ENCODE measurements at places on chromosomes 3 and 15.

GRCh38 chr3:149810846-149811245 is 2.2 kb upstream of the RNF13 start:
- no peak for DNase-seq

GRCh38 chr3:187101184-187102072 is 37.9 kb downstream of the RPL39L start:
- DNase-seq = no peak

GRCh38 chr3:196962930-196963630 is 5.6 kb downstream of the PIGZ start:
- DNase-seq = no peak

GRCh38 chr3:136078421-136079364 is 113.2 kb downstream of the PPP2R3A start:
- no peak for DNase-seq

DNA sequence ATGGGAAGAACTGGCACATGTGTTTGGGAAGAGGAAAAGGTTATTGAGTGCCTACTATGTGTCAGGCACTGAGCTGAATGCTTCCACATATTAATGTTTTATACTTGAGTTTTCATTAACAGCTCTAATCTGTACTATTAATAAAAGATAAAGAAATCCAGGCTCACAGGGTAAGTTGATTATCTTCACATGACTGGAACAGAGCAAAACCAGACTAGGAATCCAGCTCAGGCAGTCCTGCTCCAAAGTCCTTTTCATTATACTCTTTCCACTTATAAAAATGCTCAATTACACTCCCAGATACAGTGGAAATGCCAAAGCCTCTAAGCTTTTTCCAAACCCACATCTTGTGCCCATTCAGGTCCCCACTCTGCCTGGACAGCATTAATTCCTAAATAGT is 97.6 kb downstream of the TNIK start:
- no peak for DNase-seq

DNA sequence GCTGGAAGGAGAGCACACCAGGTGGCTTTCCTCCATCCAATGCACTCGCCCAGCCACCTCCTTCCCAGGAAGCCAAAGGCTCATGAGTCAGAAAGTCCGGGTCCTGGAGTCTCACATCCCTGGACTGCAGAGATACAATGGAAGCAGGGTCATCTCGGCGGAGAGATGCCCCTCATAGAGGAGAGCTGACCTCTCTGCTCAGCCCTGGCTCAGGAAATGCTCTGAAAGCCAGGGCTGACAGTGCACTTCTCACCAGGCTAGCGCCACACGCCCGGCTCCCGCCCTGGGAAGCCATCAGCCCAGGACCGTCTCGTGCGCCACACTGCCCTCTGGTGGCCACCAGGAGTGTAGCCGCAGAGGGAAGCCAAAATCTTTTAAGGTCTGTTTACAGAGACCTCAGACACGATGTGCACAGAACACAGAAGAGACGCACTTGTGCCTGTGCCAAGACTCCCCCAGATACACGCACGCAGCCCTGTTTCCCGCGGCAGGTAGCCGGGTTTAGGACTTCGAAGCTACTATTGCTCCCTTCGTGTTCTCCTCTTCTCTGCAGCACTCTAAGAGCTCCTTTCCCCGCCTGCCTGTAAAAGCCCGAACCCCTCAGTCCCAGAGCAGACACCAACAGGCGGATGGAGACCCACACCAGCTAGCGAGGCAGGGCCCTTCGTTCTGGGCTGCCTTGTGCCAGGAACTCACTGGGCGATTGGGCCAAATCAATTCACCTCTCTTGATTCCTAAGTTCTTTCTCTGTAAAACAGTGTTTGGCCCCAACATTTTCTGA is 9.7 kb downstream of the NTRK3 start:
- DNase-seq = peak; percentile 27

- DNase-seq = no peak
These were observed 75.4 kb downstream of the REC114 start for GRCh38 chr15:73518180-73518862.

- no peak for DNase-seq
These were observed 227.2 kb downstream of the CNTN3 start for GRCh38 chr3:74387111-74387735.

- DNase-seq = peak; percentile 87
These were observed at the start of gene SLC25A36 for GRCh38 chr3:140941434-140942220. Gene SLC25A36, plus strand, starts transcription at chr3:140941836. Its CDS starts 219 bp downstream, at chr3:140942055.

GRCh38 chr15:98800437-98801233 is 152.3 kb downstream of the IGF1R start:
- DNase-seq = no peak

- no peak for DNase-seq
These were observed 38.4 kb downstream of the LIMD1 start for GRCh38 chr3:45632956-45633355.

DNA sequence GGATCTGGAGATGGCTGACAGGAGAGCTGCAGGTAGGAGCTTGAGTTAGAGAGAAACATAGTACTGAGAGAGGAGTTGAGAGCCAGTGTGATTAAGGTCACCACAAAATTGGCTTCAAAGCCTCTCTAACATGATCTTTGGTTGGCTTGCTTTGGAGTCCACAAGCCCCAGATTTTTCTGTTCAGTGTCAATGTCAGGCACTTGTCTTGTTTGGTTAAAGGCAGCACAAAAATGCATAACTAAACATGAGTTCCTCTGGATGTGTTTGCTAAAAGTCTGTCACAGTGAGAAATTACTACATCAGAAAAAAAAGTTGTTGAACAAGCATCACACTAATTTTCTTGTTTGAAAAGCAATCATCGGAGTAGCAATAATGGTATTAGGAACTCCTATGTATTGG is 440.5 kb downstream of the NTRK3 start:
- no peak for DNase-seq

GRCh38 chr3:169008776-169009358 is 654.6 kb downstream of the MECOM start:
- no peak for DNase-seq

DNA sequence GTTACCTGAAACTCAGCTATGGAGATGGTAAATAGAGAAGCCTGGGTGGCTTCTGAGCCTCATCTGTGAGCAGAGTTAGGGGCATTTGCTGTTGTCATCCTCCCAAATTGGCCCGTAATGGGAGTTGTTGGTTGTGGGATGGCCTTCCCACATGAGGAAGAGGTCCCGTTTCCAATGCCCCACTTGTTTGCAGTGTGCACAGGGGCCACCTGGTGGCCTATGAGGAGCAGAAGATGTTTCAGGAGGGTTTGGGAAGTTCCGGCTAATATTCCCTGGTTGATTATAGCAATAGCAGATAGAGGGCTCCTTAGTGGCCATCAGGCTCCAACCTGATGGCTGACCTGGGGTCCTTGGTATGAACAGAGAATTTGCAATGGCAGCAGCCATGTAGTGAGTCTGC is 1546.5 kb downstream of the OTOL1 start:
- DNase-seq = no peak

- DNase-seq = no peak
These were observed 313.1 kb downstream of the CADM2 start for GRCh38 chr3:85271911-85272310.

- DNase-seq = no peak
These were observed 132.9 kb downstream of the TPRG1 start for GRCh38 chr3:189304465-189305351.

- no peak for DNase-seq
These were observed 26.0 kb upstream of the MRPS22 start for GRCh38 chr3:139317660-139318430.

- no peak for DNase-seq
These were observed 207.6 kb downstream of the CHST2 start for GRCh38 chr3:143326983-143327778.

- no peak for DNase-seq
These were observed 70.7 kb downstream of the WNT5A start for GRCh38 chr3:55416331-55416821.

DNA sequence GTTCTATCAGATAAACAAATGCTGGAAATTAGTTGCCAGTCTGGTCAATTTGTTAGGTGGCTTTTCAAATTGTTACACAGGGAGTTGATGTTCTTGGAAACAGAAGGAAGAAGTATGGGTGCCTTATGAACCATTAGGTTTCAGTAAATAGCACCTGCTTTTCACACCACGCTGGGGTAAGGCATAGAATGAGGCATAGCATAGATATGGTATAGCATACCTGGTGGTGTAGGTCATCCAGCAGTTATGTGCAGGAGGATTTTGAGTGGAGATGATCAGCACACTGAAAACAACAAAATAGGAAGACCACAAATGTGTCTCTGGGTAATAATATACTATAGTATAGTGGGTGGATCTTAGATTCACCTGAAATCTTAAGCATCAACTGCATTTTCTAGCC is 121.4 kb downstream of the GMPS start:
- no peak for DNase-seq

- no peak for DNase-seq
These were observed 379.4 kb upstream of the CFAP20DC start for GRCh38 chr3:59429198-59429597.

DNA sequence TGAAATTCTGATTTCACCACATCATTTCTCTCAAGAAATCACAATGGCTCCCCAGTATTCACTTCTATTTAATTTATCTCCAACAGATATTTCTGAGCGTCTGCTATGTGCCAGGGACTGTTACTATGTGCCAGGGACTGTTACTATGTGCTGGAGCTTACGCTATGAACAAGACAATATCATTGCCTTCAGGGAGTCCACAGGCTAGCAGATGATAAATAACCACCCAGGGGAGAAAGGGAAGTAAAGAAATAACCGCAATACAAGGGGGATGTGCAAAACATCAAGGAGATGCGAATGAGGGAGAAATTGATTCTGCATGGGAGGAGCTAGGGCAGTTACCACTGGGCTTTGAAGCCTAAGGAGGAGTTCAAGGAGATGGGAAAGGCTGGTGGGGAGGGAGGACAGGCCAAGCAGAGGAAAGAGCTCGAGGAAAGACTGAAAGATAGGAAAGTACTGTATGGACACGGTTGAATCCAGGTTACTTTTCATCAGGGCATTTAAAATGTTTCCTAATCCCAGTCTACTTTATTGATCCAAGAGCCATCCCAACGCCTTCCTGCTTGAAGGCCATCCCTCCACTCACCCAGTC is 2.5 kb downstream of the THSD4 start:
- no peak for DNase-seq

DNA sequence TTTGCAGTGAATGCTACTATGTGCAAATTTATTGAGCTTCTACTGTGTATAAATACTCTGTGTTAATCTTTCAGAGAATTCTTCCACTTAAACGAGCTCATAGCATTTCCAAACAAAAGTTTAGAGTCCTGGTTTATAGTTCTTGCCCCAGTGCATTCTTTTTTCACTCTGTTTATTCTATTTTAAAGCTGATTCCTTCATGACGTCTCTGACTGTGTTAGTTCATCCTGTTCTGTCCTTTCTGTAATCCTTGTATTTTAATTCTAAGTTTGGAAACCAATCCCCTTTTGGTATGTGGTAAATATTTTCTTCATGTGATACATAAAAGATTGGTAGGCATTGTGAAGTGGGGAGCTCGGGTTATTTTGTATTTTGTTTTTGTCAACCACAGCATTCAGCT is 18.7 kb downstream of the P2RY14 start:
- DNase-seq = no peak

- peak; percentile 6 for DNase-seq
These were observed at the start of gene FBXL2 for GRCh38 chr3:33277193-33277882. Gene FBXL2, plus strand, starts transcription at chr3:33277442. Its CDS starts 71 bp downstream, at chr3:33277513.

- DNase-seq = no peak
These were observed 1.2 kb downstream of the PHC3 start for GRCh38 chr3:170180079-170180907.

DNA sequence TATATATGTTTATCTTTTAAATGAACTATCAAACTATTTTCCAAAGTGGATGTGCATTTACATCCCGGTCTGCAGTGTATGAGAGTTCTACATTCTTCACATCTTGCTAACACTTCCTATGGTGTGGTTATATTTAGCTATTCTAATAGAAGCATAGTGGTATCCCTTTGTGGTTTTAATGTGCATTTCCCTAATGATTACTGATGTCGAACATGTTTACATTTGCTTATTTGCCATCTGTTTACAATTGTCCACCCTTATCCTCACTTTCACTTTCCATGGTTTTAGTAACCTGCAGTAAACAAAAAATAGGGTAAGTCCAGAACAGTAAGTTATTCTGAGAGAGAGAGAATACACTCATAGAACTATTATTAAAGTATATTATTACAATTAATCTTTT is 360.5 kb upstream of the NAALADL2 start:
- DNase-seq = no peak

GRCh38 chr15:43508991-43509659 is 8.3 kb upstream of the MAP1A start:
- DNase-seq = no peak

- DNase-seq = no peak
These were observed 4.3 kb downstream of the MECOM start for GRCh38 chr3:169659096-169659819.

- no peak for DNase-seq
These were observed 48.5 kb upstream of the SH3GL3 start for GRCh38 chr15:83398626-83399025.

DNA sequence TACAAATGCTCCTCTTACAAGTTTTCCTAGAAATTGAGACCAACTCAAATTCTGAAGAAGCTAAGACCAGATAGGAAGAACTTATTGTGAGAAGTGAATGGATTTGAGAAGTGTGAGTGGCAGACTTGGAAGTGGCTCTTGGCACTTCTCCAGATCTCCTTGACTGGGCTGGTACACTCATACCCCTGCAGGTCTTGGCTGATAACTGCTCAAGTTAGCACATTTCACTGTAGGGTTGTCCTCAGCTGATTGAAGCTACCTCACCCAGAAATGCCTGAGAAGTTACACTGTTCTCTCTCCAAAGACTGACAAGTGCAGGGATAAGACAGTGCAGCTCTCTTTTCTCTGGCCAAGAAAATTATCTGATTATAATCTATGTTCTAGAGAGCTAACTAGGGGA is 16.5 kb upstream of the CLDN1 start:
- no peak for DNase-seq

- DNase-seq = no peak
These were observed 56.7 kb downstream of the PLS1 start for GRCh38 chr3:142652826-142653292.

GRCh38 chr15:31365655-31366127 is 39.1 kb downstream of the KLF13 start:
- peak; percentile 62 for DNase-seq

GRCh38 chr3:193768070-193768394 is 175.0 kb downstream of the OPA1 start:
- no peak for DNase-seq

GRCh38 chr15:73601451-73602445 is 31.4 kb downstream of the NPTN start:
- no peak for DNase-seq

GRCh38 chr3:190414297-190414696 is 26.3 kb downstream of the CLDN16 start:
- no peak for DNase-seq

DNA sequence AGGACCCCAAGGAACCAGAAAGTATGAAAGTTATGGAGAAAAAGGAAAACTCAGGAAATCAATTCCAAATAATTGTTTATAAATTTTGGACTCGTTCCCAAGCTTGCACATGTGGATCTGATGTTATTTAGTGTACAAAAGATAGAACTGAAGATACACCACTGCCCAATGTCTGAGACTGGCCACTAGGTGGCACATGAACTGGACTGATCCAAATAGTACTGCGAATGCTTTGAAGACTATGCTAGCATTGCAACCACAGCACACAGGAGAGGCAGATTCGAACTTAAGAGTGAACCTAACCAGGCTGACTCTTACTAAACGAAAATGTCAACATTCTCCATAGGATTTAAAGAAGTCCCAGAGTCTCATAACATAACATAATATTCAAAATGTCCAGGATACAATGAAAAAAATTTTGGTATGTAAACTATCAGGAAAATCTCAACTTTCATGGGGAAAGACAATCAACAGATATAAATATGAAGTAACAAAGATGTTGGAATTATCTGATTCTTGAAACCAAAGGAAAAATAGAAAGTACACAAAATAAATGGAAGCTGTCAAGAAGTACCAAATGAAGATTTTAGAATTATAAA is 596.7 kb downstream of the FGF12 start:
- no peak for DNase-seq
